Endothelial cell (in vitro differentiated cells): ENCODE measurements at places on chromosomes 13 and 19. TPM values are rescaled to one million over a fixed set of nuclear protein-coding genes. Genes with fewer than 3 reads are reported as not detected.
A peak's percentile ranks its signal among the peaks of the same experiment; 100 is the strongest.

DNA sequence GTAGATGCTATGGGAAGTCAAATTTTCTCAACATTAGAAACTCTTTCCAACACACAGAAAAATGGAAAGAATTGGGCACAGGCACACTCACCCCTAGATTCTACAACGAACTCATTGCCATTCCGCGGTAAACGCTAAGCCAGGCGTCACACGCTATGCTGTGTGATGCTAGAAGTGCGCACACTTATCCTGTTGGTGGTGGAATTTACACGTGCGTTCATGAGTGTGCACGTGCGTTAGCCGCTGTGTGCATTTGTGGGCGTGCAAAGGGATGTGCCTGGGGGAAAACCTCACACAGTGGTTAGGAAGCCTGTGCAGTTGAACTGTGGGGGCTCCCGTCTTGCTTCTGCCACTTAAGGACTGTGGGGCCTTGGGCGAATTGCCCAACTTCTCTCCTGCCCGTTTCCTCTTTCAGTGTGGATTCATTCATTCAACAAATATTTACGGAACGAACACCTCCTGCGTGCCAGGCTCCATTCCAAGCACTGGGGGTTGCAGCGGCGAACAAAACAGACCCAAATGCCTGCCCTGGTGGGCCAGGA lies 7.7 kb downstream of the NFILZ start:
- no peak for DNase-seq

DNA sequence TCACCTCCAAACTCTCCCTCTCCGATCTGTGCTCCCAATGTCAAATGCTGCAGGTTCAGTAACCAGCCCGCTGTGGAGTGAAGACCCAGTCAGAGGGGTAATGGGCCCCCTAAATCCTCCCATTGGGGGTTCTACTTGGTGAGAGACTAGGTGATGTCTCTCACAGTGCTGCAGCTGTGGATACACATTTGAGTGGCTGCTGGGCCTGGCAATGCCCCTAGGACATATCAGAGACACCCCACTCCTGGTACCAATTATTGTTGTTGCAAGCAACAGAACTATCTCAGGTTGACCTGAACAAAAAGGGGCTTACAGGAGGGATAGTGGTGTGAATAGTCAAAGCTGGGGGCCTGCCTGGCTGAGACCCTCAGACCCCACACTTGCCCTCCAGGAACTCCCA lies 4.6 kb downstream of the MATK start:
- no peak for DNase-seq

DNA sequence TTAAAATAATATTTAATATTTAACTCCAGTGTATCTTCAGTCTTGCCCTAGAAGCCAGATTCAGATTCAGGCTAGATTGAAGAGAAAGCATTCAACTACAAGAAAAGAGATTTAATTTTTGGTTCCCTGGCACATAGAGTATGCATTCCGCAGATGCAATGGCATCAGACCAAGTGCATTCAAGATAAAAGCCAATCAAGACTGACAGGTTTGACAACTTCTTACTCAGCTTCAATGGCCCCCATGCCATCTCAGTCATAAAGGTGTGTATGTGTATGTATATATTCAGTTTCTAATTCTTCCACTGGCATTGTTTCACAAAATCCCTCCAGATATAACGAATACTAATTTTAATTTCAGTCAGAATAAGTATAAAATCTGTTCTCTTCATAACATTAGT lies 650.8 kb upstream of the GPC6 start:
- no peak for DNase-seq

DNA sequence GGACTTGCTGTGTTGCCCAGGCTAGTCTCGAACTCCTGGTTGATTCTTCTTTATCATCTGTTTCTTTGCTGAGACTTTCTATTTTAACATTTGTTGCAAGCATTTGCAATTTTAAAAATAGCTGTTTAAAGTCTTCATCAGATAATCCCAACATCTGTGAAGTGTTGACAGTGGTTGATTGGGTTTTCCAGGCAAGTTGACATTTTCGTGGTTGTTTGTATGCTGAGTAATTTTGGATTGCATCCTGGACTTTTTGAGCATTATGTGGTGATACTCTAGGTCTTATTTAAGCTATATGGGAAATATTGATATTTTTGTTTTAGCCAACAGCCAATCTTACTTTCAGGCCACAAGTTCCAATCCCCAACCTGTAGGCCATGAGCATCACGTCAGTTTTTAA lies 25.1 kb downstream of the AP1M1 start:
- DNase-seq, result no peak

DNA sequence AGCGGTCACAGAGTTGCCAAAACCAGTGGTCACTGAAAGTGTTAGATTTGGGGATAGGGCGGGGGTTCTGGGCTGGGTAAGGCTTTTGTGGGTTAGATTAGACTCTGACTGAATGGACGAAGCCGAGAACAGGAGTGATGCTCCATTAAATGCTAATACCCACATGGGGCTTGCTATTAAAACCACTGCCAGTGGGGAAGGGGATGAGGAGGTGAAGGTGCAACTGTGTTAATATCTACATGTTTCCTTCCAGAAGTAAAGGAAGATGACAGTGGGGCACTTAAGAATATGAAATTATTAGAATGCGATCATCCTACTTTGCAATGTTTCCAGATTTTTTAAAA lies 573 bp upstream of the ZNF614 start:
- DNase-seq, result no peak

DNA sequence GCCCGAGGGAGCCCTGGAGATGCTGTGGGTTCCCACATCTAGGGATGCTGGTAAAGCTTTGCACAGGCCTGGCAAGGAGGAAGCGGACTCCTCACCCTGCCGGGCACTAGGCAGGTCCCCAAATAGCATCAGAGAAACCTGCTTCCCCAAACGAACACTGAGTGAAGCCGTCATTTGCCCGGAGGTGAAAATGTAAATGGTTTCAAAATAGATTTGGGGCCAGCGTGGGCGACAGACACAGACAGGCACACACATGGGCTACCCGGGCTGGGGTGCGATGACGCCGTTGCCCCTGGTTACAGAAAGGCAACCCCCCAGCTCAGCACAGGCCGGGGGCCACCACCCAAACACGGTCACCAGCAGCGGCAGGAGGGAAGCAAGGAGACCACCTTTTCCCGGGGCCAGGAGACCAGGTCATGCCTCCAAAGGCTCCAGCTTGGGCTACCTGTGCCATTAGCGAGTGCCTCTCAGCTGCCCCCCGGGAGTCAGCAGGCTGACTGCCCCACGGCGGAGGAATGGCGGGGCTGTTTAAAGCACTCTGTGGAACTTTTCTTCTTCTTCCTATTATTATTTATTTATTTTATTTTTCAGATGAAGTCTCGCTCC lies 47.5 kb upstream of the NDUFS7 start:
- no peak for DNase-seq

GRCh38 chr19:4068047-4068966 lies 1.6 kb upstream of the ZBTB7A start:
- no peak for DNase-seq

GRCh38 chr13:43794416-43794815 lies 7.6 kb upstream of the ENOX1 start:
- DNase-seq, result no peak

GRCh38 chr19:52428937-52429336 lies at the start of gene ZNF534:
TSS of gene ZNF534 (plus strand) at chr19:52429148. CDS start at chr19:52431475, 2,327 bp downstream.
- no peak for DNase-seq

DNA sequence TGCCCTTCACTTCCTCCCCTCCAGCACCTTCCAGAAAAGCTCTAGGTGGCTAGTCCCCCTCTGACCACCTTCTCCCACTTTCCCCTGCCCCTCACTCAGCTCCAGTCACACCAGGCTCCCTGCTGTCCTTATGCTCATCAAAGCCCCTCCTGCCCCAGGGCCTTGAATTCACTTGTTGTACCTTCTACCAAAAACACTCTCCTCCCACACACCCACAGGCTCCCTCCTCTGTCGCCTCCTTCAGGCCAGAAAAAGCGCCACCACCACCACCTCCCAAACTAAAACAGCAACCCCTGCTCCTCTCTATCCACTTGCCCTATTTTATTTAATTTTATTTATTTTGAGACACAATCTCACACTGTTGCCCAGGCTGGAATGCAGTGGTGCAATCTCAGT lies 4.8 kb upstream of the CEACAM16 start:
- DNase-seq, result no peak

DNA sequence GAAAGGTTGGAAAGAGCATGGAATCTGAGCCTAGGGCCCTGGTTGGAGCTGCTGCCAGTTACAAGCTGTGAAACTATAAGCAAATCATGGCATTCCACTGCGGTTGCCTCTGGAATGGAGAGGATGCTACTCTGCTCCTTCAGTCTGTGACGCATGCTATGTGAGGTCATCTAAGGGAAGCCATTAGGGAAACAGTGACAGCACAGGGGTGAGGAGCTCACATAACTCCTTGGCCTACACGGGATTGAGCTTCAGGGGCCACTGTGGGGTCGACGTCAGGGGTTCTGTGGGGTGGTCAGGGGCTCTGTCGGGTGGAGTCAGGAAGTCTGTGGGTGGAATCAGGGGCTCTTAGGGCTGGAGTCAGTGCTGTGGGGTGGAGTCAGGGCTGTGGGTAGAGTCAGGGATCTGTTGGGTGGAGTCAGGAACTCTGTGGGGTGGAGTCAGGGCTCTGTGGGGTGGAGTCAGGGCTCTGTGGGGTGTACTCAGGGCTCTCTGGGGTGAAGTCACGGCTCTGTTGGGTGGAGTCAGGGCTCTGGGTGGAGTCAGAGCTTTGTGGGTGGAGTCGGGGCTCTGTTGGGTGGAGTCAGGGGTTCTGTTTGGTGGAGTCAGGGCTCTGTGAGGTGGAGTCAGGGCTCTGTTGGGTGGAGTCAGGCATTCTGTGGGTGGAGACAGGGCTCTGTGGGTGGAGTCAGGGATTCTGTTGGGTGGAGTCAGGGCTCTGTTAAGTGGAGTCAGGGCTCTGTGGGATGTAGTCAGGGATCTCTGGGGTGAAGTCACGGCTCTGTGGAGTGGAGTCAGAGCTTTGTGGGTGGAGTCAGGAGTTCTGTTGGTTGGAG lies 35.8 kb upstream of the MEDAG start:
- DNase-seq, result no peak

- DNase-seq, result no peak
Measured at GRCh38 chr13:105463011-105463501, 1072.4 kb downstream of the EFNB2 start.

DNA sequence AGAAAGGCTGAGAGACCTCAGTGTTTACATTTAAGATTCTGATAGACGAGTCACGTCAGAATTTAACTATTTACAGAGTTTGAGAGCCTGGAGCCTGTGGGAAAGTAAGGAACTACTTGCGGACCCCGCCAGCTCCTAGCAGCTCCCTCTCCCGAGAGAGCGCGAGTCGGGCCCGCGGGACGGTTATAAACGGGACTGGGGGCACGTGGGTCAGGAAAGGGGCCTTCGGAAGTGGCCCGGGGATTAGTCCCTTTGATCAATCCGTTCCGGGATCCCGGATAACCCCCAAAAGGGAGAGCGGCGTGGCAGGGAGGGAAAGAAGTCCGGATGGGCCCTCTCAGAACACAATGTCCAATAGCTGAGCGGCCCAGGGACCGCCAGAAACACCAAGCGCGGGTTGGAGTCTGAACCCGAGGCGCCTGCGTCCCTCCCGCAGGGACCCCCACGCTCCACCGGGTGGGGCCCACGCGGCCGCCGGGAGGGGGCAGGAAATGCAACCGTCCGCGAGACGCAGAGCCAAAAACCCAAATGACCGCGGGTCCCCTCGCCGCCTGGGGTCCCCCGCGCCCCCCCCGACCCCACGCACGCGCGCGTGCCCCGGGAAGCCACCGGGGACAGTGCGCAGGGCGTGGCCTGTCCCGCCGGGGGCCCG lies 3.6 kb downstream of the ZIC5 start:
- DNase-seq, result peak; percentile 18

- DNase-seq, result peak; percentile 31
Measured at GRCh38 chr13:112619730-112620631, 32.0 kb upstream of the TUBGCP3 start.

GRCh38 chr13:95020298-95020987 lies 280.8 kb downstream of the ABCC4 start:
- DNase-seq, result no peak

GRCh38 chr19:14381689-14382474 lies 638 bp downstream of the ADGRE5 start:
- no peak for DNase-seq

GRCh38 chr13:50415428-50415827 lies 400.2 kb downstream of the KCNRG start:
- DNase-seq, result no peak

DNA sequence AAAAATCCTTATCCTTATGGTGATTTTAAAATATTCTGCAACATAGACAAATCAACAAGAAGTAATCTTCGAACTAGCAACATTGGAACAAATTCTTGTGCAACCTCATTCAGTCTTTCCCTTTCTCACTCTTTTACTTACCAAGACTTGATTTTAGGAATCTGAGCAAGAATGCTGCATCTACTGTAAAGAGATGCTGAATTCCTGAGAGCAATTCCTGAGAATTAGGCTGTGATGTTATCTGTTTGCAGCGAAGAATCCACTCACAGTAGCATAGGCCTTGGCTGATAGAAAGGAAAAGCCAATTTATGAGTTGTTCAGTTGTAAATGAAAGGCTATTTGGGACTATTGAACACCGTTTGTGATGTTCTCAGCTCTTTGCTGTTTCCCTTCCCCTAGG lies 144.3 kb downstream of the CRYL1 start:
- DNase-seq, result no peak

GRCh38 chr13:32969516-32969941 lies 46.7 kb upstream of the KL start:
- no peak for DNase-seq

GRCh38 chr19:42471554-42472249 lies 29.0 kb upstream of the CXCL17 start:
- no peak for DNase-seq

TEX101 gene
- not detected for total RNA-seq

OXGR1 gene
- total RNA-seq, result 0.15 TPM

FCER2 gene
- total RNA-seq, result not detected

IZUMO4 gene
- 8.9 TPM for total RNA-seq

IL27RA gene
- total RNA-seq, result 6.3 TPM
